HCT116 (cell line): ENCODE measurements at places on chromosomes 5 and 9.

GRCh38 chr9:137459601-137460362, 648 bp upstream of the NSMF start:
- no peak for DNase-seq

GRCh38 chr9:127768698-127769097, 9.8 kb downstream of the SH2D3C start:
- no peak for DNase-seq

GRCh38 chr9:89453452-89453851, 44.5 kb downstream of the SEMA4D start:
- no peak for DNase-seq

DNA sequence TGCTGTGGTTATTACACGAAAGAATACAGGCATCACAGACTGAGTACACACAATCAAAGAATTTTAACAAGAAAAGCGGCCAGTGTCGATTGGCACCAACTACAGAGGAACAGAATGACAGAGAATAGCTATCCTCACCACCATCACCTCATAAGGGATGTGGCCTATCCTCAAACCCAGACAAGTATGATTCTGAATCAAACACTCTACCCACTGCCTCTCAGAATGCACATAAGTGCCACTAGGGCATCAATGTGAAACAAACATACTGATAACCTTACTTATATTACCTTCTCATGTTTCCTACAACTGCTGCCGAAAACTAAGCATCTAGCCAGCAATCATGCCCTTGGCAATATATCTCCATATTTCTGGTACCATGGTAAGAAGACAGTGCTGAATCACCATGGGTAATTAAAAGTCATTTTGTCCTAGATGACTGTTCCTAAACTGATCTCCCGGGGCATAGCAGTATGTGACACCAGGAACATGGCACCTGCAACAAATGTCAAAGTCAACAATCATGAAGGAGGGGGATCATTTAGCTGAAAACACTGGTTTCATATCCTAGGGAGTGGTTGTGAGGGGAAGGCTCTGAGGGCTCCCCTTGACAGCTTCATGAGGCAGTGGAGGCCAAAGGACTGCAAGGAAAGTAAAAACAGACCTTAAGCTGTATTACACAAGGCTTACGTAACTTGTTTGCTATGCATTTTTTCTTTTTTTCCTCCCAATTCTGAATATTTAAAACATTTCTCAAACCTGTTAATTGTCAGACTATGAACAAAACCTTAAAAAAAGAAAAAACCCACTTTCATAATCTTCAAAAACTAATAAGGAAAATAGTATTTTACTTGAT, 88.3 kb downstream of the LHFPL2 start:
- no peak for DNase-seq

DNA sequence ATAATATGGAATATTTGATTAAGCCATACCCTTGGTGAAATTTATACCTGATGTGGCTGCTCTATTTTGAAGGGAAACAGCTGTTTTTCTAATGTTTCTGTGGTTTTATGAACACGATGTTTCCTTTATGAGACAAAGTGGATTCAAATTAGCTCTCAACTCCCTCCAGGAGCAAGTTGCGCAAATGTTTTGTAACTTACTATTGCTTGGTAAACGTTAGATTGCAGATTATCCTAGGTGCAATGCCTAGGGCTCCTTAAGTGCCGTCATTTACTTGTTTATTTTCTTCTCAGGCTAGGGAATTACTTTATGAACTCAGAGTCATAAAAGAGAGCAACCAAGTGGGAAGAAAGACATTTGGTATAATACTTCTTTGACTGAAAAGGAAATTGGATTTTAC, 763.1 kb downstream of the TAF11L14 start:
- no peak for DNase-seq

- DNase-seq: no peak
Measured at GRCh38 chr5:36928947-36929346, 52.4 kb downstream of the NIPBL start.

- DNase-seq: no peak
Measured at GRCh38 chr5:160445132-160445531, 23.5 kb downstream of the PTTG1 start.

DNA sequence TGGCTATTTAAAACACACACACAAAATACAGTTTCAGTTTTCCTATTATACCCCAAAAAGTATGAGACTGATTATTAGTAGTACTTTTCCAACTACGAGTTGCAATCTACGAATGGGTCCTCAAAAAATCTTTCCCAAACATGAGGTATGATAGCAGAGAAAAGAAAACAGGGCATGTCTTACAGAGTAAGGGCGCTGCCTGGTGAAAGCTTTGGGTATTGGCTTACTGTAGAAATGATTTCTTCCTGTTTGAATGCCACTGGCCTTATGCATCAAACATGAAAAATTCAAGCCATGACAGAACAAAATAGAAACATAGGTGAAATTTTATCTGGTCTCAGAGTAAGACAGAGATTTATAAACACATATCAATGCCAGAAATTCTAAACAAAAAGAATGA, 448.0 kb downstream of the SPOCK1 start:
- DNase-seq: no peak

GRCh38 chr9:116550696-116551436, 136.2 kb upstream of the TRIM32 start:
- DNase-seq: no peak

DNA sequence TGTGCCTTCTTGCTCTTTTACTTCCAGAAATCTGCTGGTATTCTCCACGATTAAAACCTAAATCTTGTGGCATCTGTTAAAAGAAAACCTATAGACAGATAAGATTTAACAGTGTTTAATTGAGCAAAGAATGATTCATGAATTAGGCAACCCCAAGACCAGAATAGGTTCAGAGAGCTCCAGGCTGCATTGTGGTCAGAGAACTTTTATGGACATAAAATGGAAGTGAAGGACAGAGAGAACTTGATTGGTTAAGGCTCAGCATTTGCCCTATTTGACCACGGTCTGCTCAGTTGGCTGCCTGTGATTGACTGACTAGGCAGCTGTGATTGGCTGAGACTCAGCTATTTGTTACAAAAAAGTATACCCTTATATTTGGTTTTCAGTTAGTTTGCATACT, 10.4 kb upstream of the SLC36A2 start:
- no peak for DNase-seq

DNA sequence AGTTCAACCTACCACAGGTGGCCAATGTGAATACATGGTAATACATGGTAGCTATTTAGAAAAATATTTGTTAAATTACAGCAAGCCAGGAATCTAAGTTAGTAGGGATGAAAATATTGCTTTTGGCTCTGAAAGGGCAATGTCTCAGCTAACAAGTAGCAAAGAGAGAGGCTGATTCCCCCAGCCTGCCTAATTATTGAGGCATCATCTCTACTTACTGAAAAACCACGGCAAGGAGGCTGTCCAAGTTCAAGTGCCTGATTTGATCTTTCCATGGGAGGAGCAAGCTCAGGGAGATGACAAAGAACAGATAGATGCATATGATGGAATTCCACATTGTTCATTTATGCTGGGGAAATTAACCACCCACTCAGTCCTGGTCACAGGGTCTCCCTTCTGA, 28.7 kb upstream of the UBTD2 start:
- DNase-seq: no peak

- DNase-seq: peak; percentile 8
Measured at GRCh38 chr5:171162596-171162995, 146.5 kb upstream of the TLX3 start.

DNA sequence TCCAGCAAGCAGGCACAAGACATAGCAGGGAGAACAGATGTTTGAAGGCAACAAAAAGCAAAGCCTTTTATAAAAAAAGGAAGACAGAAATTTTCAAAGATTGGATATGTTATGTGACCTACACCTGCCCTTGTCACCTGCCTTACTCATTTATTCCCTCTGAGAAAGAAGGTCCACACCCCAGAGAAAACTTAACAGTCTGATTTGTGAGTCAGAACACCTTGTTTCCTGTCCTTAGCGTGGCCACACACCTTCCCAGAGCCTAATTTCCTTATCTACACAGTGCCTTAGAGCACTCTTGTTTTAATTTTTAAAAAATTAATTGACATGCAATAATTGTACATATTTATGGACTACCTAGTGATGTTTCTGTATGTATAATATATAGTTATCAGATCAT, 419.0 kb upstream of the DAB2 start:
- no peak for DNase-seq

DNA sequence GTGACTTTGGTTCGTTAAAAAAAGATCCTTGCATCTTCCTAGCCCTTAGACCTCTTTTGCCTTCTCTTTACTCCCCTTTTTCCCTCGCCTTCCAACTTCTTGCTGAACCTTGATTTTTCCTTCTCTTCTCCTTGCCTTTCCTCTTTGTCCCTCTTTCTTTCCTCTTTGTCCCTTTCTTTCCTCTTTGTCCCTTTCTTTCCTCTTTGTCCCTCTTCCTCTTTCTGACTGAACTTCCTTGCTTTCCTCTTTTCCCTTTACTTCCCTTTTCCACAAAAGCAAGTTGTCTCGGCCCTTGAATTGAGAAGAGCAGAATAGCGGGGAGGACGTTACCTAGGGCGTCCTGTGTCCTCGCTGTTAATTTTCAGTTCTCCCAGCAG, 1.4 kb upstream of the MLLT3 start:
- DNase-seq: no peak

DNA sequence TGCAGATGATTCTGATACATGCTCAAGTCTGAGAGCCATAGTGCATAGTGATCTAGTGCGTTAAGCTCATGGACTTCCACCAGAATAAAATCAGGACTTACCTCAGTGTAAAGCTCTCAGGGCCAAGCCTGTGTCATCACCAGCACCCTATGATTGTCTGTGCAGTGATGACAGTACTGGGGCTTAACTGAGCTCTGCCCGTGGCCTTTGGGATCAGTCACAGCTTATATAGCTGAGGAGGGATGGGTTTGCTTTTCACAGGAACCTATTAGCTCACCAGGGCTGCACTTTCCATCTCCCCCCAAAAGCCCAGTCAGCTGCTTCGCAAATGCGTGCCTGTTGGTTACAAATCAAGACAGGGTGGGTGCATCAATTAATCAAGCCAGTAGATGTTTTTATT, 246.9 kb downstream of the NR3C1 start:
- no peak for DNase-seq

DNA sequence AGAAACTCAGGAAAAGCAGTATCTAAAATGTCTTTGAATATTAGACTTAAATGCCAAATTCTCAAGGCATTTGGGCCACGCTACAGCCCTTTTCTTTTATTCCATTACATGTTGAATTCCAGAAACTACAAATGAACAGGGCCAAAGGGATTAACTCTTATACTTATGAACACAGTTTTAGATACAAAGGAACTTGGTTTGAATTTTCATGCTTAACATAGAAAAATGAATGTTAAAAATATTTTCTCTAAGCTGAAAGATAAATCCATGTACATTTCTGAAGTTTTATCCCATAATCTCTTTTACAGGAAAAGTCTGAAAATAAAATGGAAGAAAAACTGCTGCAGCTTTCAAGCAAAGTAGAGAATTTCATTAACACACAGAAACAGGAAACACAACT, 56.8 kb downstream of the FAM81B start:
- DNase-seq: no peak
